Activated naive CD4-positive, alpha-beta T cell treated with anti-CD3 and anti-CD28 coated beads for 36 hours (primary cell): ENCODE measurements at places on chromosomes 5 and 9.

DNA sequence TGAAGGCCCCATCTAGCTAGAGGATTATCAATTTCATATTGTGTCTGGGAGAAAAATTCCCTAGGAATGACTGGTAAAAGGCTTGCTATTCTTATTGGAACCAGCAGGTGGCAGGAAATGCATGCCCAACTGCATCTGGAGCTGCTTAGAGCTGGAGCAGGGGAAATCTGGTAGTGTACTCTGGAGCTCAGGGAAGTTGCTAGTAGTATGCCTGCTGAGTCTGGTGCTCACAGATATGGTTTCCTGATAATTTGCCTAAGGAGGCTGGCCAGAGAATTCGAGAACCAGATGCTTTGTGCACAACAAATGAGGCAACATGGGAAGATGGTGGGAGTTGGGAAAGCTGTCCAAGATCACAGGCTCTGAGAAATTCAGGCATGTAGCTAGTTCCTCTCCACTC is 53.7 kb downstream of the G3BP1 start:
- DNase-seq: peak; percentile 52

- no peak for DNase-seq
Observed at GRCh38 chr5:168779333-168779732, 200.2 kb upstream of the PANK3 start.

GRCh38 chr9:95171001-95171400 is 146.5 kb downstream of the FANCC start:
- DNase-seq: peak; percentile 12

DNA sequence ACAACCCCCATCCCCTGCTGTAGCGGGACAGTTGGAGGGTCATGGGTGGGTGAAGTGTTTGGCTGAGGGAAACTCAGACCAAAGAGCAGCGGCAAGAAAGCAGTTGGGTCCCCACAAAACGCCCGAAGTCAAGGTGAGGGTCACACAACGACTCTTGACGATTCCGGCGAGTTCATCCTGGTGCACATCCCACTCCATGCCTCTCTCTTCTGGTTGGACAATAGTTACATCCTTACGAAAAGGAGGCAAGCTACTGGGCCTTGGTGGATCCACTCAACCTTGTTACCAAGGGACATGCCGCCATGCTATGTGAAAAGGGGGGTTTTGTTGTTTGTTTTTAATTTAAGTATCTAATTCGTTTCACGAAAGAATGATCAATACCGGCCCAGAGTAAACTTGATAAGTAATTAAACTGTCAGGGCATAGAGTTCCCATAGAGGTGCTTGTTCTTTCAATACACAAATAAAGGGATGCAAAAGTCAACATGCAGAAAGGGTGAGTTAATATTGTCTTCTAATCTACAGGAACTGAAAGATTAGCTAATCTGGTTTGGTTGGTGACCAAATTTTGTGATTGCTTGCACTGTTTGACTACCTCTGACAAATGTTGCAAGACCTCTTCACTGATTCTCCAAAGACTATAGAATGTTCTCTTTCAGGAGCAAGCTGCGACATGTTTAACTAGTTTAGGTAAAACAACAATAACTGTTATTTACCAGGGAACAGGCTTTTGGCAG is 732 bp upstream of the SMIM15 start:
- peak; percentile 5 for DNase-seq

DNA sequence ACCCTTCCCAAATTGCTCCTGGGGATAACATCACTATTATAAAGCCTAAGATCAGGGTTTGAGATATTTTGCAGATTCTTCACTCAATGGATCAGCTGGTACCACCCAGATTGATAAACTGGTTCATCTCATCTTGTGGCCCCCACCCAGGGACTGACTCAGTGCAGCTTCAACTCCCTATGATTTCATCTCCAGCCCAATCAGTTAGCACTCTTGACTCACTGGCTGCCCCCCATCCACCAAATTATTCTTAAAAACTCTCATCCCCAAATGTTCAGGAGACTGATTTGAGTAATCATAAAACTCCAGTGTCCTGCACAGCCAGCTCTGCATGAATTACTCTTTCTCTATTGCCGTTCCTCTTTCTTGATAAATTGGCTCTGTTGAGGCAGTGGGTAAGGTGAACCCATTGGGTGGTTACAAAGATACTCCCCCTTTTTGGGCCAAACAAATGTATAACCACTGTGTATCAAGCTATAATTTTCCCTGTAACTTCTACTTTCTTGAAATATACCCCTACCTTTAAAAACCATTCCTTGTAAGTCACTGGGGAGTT is 263.3 kb upstream of the IL12B start:
- DNase-seq: no peak

DNA sequence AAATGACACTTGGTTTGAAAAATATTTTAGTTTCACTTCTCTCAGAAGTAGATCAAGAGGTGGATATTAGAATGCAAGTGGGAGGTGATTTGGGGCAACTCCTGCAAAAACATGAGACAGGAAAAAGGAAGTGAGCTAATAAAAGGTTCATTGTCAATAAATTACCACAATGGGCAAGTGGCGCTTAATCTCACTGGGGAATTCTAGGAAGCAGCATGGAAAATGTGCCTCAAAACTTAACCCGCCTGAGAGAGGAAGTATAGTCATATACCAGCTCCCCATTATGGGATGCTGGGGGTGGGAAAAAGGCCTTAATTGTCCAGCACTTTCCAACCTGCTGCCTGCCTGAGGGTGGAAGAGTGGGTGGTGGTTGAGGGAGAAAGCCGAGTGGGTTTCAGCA is 204.1 kb downstream of the ELAVL2 start:
- DNase-seq: no peak
